ENCODE measurements at places on chromosomes 12 and 14. TPM values are rescaled to one million over a fixed set of nuclear protein-coding genes. Genes with fewer than 3 reads are reported as not detected.

NEUROD4 gene
- total RNA-seq = not detected

DNA sequence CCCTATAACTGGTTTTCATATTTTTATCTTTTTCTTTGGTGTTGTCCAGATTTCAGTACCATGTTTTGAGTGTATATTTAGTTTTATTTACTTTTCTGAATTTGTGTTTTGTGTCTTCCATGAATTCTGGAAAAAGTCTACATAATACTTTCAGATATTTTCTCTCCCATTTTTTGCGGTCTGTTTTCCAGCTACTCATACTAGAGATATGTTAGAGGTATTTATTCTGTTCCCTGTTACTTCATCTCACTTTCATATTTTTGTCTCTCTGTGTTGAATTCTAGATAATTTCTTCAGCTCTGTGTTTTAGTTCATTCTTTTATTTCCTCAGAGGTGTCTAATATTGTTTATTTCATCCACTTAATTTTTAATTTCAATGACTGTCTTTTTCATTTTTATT is 74.2 kb downstream of the IFT81 start:
- DNase-seq = no peak

CLEC7A gene
- 51.1 TPM for total RNA-seq

DNA sequence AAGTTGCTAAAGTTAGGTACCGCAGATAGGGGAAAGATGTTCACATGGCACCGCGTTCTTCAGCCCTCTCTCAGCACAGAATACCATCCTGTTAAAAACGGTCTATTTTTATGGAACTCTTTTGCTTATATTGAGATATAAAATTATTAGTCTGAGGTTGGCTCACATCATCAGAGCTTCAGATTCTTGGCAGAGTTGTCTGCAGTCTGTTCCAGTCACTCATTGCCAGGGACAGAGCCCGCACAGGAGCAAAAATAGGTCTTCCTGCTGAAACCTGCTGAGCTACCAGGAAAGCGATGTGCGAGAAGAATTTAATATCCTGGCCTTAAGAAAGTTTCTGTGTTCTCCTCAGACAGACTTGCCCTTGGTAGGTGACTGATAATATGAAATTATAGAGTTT is 249.8 kb downstream of the VRK1 start:
- no peak for DNase-seq

DNA sequence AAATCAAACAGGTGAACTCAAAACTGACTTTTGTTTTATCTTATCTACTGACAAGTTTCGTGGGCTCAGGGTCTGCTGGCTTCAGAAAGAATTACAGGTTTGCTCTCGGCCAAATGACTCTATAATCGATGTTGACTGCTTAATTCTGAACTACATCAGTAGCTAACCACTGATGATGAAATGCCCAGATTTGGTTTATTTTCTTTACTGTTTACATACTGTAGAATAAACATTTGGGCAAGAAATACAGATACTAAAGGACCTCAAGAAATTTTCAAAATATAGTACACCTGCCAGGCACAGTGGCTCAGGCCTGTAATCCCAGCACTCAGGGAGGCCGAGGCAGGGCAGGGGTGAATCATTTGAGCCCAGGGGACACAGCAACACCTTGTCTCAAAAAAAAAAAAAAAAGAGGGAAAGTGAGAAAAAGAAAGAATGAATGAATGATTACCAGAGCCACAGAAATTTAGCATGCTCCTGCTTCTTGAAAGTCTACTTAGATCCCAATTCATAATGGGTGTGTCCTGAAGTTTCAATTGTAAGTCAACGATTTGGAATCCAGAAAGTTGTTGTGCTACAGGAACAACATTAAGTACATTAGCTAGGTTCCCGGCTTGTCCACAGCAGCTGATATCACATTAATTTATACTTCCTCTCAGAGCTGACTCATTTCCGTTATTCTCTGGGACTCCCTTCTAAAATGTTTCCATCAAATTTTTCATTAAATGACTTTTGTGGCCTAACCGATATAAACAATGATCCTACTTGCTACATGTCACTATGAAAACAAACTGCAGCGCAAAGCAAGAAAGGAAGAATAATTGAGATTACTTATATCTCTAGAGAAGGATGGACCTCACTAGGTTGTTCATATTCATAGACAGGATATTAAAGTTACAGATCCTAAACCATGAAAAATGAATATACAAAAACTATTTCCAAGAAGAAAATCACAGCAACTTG is 134.3 kb downstream of the MED13L start:
- no peak for DNase-seq

IFNG-AS1 gene
- total RNA-seq = not detected

DNA sequence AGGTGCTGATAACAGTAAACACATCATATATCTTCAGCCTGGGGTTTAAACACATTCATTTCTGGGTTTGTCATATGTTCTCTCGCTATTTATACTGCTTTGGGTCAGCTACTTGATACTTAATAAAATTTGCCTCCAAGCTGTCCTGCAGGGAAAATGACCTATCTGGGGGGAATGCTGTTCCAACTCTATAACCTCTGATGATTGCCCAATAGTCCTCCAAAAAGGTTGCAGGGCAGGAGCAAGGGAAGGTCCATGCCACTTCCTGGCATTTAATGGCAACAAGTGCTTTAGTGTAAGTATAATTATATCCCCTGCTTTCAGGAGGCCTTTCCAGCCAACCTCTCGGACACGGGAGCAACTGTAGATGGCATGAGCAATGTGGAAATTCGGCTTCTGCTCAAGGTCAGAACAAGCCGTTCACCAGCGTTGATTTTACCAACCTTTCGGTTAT is 198.0 kb upstream of the EEA1 start:
- DNase-seq = no peak

GRCh38 chr12:69417231-69417630 is 53.0 kb upstream of the FRS2 start:
- no peak for DNase-seq

AMDHD1 gene
- total RNA-seq = 1.4 TPM

- DNase-seq = no peak
These were observed 6.5 kb upstream of the PRDM4 start for GRCh38 chr12:107767466-107767865.

DNA sequence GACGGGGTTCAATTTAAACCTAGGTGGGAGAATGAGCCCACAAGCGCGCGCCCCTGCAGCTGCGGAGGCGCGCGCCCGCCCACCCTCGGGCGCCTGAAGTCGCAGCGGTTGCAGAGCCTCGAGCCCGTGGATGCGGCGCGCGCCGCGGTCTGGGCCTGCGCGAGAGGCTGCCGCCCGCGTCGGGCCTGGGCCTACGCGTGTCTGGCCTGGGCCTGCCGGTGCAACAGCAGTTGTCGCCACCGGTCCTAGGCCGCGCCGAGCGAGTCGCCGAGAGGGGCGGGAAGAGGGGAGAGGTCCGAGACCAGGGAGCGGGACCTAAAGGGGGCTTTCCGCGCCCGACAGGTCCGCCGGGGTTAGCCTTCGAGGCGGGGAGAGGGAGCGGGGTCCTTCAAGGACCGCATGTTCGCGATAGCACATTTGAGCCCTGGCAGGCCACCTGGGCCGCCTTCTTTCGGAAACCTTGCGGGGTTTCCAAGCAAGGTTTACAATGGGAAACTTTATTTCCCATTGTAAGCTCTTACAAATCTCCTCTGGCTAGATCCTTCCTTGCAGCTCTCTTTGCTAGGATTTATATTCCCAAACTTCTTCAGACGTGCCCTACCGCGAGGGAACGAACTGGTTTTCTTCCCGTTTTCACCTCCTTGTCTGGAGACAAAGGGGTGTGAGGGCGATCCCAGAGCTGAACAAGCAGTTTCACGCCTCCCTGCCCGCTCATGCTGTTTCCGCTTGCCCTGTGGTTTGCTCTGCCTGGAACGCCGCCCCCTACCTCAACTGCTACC is 6.8 kb downstream of the SIX6 start:
- no peak for DNase-seq

GRCh38 chr12:15115434-15115833 is 105.8 kb downstream of the RERG start:
- no peak for DNase-seq

GRCh38 chr14:96888158-96888557 is 91.0 kb downstream of the VRK1 start:
- no peak for DNase-seq

HOXC11 gene
- not detected for total RNA-seq

ARG2 gene
- total RNA-seq = 2.0 TPM

SYCP3 gene
- total RNA-seq = 0.64 TPM

TMEM117 gene
- total RNA-seq = 4.6 TPM

DNA sequence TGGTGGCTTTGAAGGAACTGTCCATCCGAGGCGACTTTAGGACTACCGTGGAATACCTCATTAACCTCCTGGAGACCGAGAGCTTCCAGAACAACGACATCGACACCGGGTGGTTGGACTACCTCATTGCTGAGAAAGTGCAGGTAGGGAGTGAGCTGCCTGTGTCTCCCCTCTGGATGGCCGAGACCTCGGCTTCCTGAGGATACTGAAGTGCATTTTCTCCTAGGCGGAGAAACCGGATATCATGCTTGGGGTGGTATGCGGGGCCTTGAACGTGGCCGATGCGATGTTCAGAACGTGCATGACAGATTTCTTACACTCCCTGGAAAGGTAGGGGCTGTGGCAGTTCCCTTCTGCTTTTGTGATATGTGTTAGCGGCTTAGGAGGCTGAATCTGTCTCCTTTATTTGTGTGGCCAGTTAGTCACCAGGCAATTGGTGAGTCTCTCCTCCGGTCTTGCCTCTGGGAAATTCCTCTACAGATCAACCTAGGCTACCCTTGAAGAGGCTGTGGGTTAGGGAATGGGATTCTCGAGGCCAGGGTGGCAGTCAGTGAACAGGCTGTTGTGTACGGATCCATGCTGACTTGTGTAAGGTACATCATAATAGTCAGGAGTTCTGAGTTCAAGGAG is 75.3 kb downstream of the ACACB start:
- DNase-seq = no peak

GRCh38 chr12:121293603-121294002 is 2.9 kb downstream of the CAMKK2 start:
- no peak for DNase-seq

DNA sequence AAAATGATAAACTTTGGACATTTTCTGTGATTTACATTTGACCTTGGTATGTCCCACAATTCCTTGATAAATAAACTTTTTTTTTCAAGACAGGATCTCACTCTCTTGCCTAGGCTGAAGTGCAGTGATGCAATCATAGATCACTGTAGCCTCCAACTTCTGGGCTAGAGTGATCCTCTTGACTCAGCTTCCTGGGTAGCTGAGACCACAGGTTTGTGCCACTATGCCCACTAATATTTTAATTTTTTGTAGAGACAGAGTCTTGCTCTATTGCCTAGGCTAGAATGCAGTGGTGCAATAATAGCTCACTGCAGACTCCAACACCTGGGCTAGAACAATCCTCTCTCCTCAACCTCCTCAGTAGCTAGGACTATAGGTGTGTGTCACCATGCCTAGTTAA is 79.1 kb upstream of the PTGDR start:
- DNase-seq = no peak

DNA sequence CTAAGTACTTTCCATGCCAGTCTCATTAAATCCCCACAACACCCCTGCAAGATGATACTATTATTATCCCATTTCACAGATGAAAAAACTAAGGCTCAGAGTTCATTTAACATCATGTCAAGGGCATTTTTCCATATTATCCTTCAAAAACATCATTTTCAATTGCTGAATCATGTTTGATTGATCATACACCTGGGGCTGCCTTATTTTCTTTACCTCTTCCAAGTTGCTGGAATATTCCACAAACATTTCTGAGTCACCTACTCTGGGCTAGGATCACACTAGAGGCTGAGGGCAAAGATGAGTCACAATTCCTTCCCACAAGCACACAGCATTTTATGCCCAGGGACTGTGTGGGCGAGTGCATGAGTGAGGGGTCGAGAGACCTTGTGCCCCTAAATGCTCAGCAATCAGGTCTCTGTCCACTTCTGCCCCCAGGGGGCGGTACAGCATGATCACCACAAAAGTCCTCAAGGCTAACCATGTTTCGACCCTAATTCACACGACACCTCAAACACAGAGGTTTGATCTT is 14.1 kb upstream of the TMEM119 start:
- DNase-seq = no peak

GRCh38 chr14:22002860-22003284 is 329.3 kb upstream of the OR4E1 start:
- no peak for DNase-seq

DNA sequence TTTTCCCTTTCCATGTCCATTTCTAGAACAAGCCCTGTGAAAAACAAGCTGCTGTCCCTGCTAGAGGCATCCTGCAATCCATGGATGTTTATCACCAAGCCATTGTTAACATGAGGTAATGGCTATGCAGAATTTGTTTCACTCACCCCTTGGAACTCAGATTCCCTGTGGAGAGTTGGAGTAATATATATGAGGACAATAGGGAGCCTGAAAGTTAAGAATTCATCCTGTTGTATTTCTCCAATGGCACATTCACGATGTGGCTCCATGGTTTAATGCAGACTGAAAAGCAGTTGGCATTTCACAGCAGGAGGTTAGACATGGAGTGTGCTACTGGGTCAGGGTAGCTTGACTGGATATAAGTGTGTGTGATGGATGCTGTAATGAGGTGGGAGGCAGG is 32.4 kb downstream of the GPR65 start:
- no peak for DNase-seq

DNA sequence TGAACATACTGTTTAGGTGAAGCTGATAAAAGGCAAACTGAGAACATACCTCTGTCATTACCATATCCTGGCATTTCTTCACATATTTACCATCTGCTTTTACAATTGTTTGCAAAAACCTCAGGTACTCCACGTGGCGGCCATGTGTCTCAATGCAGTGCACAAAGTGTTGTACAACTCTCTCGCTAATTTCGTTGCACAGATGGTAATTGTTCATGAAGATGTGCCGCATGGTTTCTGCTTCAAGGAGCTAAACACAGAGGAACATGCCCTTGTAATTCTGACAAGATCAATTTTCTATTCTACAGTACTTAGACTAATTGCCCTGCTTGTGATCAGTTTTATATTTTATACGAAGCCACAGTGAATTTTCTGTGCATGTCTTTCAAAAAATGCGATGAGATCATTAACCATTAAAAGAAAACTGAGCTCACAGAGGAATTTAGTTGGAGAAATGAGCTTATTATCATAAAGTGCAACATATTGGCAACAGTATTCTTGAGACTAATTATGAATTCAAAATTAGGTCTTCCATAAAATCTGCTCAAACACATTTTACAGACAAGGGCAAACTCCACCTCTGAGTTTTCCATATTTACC is 233.8 kb downstream of the ITPR2 start:
- no peak for DNase-seq

SUSD6 gene
- 87.5 TPM for total RNA-seq

DNA sequence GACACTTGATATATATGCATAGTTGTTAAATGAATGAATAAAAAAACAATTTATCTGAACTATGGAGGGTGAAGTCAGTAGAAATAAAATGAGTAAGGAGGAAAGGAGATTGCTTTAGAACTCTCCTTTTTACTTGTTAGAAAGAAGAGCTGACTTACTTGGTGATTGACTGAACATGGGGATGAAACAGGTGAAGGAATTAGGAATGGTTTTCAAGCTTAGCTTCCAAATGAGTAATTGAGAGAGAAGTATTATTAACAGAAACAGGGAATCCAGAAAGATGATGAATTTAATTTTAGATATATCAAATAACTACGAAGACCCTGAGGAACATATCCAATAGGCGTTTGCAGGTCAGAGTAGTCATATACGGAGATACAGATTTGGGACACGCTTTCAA is 33.6 kb upstream of the EMP1 start:
- DNase-seq = no peak

GARIN6 gene
- total RNA-seq = not detected

- DNase-seq = no peak
These were observed 9.8 kb downstream of the NTF3 start for GRCh38 chr12:5441497-5442236.

Data from upper lobe of right lung (tissue), 1 donor.